ENCODE measurements at places on chromosomes 4 and X. TPM values are rescaled to one million over a fixed set of nuclear protein-coding genes. Genes with fewer than 3 reads are reported as not detected.

GRCh38 chrX:100880368-100880767, 6.2 kb upstream of the NOX1 start:
- DNase-seq: no peak

GRCh38 chr4:164197556-164197955, 556.4 kb upstream of the SMIM31 start:
- no peak for DNase-seq

DNA sequence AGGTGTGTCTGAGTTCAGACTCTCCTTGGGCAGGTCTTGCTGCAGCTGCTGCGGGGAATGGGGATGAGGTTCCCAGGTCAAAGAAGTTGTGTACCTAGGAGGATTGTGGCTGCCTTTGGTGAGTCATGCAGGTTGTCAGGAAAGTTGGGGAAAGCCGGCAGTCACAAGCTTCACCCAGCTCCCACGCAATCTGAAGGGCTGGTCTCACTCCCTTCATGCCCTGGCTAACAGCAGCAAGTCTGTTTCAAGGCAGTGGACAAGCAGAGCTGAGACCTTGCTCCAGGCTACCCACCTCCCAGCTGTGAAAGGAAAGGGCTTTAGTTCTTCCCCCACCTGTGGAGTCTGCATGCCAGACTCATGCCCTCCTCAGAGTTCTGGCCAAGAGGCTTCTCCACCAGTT, 287.2 kb downstream of the DTHD1 start:
- no peak for DNase-seq

DNA sequence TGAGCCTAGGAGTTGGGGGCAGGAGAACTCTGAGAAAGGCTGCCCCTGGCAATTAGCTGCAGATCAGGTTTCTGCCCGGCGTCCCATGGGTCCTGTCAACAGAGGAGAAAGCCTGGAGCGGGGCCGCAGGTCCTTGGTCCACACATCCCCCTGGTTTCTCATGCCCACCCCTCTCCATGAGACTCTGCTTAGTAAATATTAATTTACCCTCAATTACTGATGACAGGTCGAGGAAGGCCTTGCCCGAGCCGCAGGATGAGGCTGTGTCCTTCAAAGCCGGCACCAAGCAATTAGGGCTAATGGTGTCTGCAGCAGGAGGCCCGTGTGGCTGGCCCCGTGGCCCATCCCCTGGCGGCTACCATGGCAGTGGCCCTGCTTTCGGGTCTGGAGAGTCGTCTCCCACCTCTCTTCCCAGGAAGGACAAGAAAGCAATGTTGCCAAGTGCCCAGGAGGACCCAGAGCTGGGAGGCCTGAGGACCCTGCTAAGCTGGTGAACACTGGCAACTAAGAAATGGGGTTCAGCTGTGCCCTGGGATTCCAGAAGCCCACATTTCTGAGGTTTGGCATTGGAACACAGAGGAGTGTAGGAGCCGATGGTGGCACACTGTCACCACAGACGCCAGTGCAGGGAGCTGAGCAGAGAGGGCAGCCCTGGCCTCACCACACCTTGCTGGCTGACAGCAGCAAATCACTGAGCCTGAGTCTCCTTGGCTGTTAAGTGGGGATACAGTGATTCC, 114.6 kb downstream of the CPZ start:
- peak; percentile 17 for DNase-seq

GRCh38 chr4:136751556-136751955, 780.7 kb downstream of the PCDH18 start:
- no peak for DNase-seq

- no peak for DNase-seq
These were observed 36.4 kb downstream of the FAM193A start for GRCh38 chr4:2572866-2573265.

The CC2D2A gene
- 21.2 TPM for total RNA-seq

The SMR3B gene
- total RNA-seq: not detected

The ODAPH gene
- not detected for total RNA-seq

The CTAG2 gene
- not detected for total RNA-seq

The BDH2 gene
- 46.2 TPM for total RNA-seq
